Smooth muscle cell of the pulmonary artery (primary cell): ENCODE measurements at places on chromosomes 16 and 17. TPM values are rescaled to one million over a fixed set of nuclear protein-coding genes. Genes with fewer than 3 reads are reported as not detected.

The JMJD8 gene
- total RNA-seq, result 54.5 and 58.5 TPM in 2 replicates

The CLEC18C gene
- 0.13 and 0.43 TPM in 2 replicates for total RNA-seq

The PDILT gene
- total RNA-seq, result not detected in 2 replicates

The BOLA2B gene
- total RNA-seq, result 8.5 and 19.2 TPM in 2 replicates

The ST6GALNAC2 gene
- 0.33 and 0.76 TPM in 2 replicates for total RNA-seq

The CCDC92B gene
- not detected in 2 replicates for total RNA-seq

The KRTAP9-4 gene
- total RNA-seq, result not detected in 2 replicates

The HOXB9 gene
- not detected in 2 replicates for total RNA-seq

The TBC1D3I gene
- total RNA-seq, result 0.07 and 0.78 TPM in 2 replicates

The AARSD1 gene
- total RNA-seq, result 18.2 and 20.0 TPM in 2 replicates

The TOP2A gene
- total RNA-seq, result 8.0 and 37.4 TPM in 2 replicates

The DCXR gene
- 25.3 and 37.0 TPM in 2 replicates for total RNA-seq

The CDRT15L2 gene
- not detected in 2 replicates for total RNA-seq

The SULT1A1 gene
- total RNA-seq, result 0.50 and 3.8 TPM in 2 replicates

The AGRP gene
- not detected in 2 replicates for total RNA-seq

The DLX4 gene
- total RNA-seq, result not detected in 2 replicates

The TBX6 gene
- 0.13 and 0.20 TPM in 2 replicates for total RNA-seq

The SMIM36 gene
- total RNA-seq, result not detected in 2 replicates

The EPOP gene
- total RNA-seq, result 0.72 and 2.0 TPM in 2 replicates

The SLC38A8 gene
- total RNA-seq, result not detected in 2 replicates

The HOXB8 gene
- 0.10 TPM in 1 of 2 replicates, not detected in the other for total RNA-seq

The ADAM11 gene
- total RNA-seq, result 0.26 and 0.79 TPM in 2 replicates

The KRTAP17-1 gene
- not detected in 2 replicates for total RNA-seq

The SERPINF2 gene
- 0.20 and 0.63 TPM in 2 replicates for total RNA-seq

The SLC35G6 gene
- total RNA-seq, result not detected in 2 replicates

The ALOX12B gene
- total RNA-seq, result not detected in 2 replicates

The ABAT gene
- total RNA-seq, result 1.9 and 2.5 TPM in 2 replicates

The LRRC59 gene
- 158 and 162 TPM in 2 replicates for total RNA-seq

The CES4A gene
- 0.99 and 1.8 TPM in 2 replicates for total RNA-seq

The PIEZO1 gene
- total RNA-seq, result 272 and 555 TPM in 2 replicates
